ENCODE measurements at places on chromosomes 12 and 14.

DNA sequence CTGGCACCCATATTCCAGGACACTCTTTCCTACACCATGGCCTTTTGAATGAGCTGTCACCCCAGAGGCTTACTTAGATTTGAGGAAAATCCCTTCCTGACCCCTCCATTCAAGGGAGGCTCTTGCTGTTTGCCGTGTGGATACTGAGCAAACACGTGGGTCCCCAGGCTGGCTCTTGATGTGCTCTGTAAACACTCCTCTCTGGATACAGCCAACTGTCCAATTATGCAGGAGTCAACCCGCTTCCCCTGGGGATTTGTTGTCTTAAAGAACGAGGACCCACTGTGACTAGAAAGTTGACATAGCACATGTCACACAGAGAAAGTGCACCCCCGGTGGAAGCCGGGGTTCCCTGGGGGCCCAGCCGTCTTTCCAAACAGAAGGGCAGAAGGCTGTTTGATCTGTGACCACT, 75.8 kb upstream of the CEP83 start:
- no peak for DNase-seq

DNA sequence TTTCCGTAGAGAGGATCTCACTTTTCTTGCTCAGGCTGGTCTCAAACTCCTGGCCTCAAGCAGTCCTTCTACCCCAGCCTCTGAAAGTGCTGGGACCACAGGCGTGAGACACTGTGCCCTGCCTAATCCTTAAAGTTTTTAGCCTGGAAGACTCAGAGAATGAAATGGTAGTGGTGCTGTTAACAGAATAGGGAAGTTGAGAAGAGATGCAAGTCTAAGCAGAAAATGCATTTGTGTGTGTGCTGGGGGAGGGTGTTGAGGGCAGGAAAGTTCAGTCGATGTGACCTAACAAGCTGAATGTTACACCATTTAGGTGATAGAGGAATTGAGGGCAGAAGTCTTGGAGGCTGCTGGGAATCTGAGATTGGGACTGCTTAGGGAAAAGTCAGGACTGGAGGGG, 6.9 kb upstream of the TUBA1A start:
- DNase-seq: no peak

- DNase-seq: no peak
Measured at GRCh38 chr12:67211494-67211893, 57.7 kb upstream of the CAND1 start.

DNA sequence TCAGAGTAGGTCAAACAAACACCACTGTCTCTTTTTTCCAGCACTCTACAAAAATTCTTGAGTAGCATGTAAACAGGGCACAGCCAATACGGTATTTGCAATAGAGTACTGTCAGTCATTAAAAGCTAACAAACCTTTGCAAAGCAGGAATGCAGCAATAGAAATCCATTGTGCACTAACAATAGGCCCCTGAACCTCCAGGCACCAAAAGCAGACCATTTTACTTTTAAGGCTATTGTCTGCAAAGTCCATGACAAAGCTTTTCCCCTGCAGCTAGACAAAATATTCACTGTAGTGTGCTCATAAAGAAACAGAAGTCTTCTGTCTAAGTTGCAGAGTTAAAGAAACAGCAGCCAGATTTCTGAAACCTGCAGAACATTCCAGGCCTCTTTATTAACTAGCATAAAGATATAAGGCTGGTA, 191.9 kb downstream of the SOX5 start:
- no peak for DNase-seq

DNA sequence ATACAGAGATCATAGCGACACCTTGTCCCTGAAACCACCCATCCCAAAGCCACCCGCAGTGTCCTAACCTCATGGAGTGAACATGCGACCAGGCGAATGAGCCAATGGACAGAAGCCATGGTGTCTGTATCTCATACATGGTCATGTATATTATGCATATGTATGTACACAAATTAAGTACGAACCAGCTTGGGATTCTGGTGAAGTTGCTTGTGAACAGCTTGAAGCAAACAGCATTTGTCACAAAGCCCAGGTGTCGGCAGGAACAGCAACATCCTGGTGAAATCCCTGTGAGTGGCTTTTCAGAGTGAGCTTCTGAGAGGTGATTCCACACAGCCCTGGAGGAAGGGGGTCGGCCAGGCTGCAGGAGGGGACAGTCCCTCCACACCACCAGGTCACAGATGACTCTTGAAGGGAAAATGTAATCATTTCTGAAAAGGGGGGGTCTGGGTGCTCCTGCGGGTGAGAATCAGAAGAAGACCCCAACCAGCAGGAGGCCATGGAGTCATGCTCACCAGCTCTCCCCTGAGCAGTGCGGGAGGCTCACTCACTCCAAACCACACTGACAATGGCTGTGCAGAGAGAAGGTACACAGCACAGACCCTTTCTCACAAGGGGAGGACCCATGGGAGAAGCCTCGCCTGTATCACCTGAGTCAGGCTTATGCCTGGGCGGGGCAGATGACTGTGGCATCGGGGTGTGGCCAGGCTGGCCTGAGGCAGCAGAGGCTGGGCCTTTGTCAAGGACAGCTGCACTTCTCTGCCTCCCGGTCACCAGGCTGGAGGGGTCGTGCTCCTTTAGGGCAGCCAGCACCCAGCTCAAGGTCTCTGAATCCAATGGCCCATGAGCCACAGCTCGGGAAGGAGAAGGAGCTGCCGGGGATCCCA, 14.3 kb downstream of the CHGA start:
- no peak for DNase-seq

DNA sequence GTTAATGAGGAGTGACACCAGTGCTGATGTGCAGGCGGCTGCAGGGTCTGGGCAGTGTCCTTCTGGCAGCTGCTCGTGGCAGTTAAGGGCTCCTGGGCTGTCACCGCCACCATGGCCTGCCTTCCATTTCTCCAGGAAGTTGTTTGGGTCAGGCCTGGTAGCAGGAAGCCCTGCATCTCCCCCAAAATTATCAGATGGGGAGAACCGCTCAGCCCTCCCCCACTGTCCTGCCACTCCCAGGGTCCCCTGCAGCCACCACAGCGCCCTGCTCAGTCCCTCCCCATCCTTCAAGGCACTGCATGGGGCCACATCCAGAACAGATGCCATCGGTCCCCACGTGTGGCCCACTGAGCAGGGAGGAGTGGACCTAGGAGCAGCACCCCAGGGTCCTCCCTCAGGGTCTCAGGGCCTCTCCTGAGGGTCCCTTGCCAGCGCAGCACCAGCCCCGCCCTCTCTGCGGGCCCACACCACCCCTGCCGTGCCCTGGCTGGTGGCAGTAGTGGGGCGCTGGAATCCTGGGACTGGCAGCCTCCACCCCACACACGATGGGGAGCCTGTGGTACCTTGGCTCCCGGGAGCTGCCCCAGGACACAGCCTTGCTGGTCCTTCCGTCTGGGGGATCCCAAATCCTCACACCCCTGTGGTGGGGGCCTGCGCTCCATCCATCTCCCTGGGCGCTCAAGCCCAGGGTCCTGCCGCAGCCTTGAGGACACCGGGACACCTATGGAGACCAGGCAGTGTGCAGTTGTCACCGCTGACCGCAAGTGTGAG, 10.3 kb upstream of the AMN start:
- no peak for DNase-seq

GRCh38 chr14:21107283-21107800, 6.5 kb downstream of the TMEM253 start:
- no peak for DNase-seq

DNA sequence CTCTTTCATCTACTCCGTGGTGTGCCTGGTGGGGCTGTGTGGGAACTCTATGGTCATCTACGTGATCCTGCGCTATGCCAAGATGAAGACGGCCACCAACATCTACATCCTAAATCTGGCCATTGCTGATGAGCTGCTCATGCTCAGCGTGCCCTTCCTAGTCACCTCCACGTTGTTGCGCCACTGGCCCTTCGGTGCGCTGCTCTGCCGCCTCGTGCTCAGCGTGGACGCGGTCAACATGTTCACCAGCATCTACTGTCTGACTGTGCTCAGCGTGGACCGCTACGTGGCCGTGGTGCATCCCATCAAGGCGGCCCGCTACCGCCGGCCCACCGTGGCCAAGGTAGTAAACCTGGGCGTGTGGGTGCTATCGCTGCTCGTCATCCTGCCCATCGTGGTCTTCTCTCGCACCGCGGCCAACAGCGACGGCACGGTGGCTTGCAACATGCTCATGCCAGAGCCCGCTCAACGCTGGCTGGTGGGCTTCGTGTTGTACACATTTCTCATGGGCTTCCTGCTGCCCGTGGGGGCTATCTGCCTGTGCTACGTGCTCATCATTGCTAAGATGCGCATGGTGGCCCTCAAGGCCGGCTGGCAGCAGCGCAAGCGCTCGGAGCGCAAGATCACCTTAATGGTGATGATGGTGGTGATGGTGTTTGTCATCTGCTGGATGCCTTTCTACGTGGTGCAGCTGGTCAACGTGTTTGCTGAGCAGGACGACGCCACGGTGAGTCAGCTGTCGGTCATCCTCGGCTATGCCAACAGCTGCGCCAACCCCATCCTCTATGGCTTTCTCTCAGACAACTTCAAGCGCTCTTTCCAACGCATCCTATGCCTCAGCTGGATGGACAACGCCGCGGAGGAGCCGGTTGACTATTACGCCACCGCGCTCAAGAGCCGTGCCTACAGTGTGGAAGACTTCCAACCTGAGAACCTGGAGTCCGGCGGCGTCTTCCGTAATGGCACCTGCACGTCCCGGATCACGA, 2.2 kb downstream of the SSTR1 start:
- DNase-seq: no peak

DNA sequence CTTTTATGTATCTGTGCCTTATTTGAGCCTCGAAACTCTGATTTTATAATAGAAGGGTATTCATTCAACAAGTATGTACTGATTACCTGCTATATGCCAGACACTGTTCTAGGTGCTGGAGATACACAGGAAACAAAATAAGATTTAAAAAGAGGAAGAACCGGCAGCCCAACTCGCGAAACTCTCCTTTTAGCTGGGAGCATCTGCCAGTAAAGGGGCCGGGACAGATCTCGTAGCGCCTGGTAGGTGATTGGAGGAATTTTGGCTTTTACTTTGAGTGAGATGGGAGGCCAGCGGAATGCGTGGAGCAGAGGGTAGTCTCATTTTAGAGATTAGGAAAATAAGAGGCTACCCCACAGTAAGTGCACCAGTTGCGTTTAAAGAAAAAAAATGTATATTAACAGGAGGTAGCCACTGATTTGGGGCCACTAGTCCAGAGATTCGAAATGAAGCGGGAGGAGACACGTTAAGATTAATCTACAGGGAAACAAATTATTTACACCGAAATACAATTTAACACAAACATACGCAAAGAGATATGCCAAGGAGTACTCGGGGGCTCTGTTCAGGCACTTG, 520 bp upstream of the MON2 start:
- DNase-seq: peak; percentile 66

All from G401 (cell line).